ENCODE measurements at places on chromosomes 11 and 22.

DNA sequence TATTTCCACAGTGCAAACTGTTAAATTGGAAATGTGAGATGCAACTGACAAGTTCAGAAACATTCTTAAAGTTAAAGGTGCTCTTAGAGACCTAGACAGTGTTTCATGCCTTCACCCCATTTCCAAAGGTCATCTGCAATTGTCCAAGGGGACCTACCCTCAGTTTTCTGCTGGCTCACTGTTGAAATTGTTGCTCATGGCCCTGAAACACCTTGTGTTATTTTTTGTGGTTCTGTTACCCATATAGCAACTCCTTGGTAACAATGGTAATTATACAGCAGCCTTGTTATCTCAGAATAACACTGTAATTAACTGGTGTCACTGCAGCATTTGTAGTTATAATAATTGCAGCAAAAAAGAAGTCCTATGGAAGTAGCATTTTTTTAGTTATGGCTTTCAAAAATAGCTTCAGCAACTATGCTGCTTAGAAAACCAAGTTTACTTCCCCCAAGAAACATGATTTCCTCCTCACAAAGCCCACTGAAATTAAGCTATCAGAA lies 49.2 kb upstream of the CCDC34 start:
- no peak for DNase-seq

DNA sequence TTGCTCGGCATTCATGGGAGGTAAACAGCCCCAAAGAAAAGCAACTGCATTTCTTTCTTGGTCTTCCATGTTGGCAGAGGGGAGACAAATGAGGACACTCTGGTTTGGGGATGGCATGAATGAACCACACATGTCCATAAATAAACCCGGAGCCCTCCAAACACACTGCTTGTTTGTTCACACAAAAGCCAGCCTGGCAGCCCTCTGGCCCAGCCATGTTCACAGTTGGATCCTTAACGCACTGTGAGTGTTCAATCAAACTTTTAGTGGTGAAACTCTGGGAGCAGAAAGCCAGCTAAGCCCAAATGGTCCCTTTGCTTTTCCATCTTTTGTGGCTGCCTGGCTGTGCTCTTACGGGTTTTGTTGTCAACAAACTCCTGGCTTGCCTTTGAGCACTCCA lies 336.8 kb downstream of the CADM1 start:
- peak; percentile 71 for DNase-seq

DNA sequence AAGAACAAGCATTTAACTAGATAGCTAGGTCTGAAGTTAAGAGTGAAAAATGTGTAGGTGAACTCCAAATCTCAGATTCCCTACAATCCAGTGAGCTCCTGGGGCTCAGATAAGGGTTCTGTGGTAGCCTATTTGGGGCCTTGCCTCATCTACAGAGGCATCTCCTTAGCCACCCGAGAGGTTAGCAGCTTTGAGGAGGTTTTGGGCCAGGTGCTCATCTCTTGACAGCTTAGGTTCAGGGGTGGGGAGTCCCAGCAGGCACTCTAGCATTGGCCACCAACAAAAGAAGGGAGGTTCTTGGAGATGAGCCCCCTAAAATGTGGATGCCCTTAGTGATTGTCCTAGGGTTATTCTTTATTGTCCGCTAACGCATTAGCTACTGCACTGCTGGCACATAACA lies 184.4 kb upstream of the B3GAT1 start:
- no peak for DNase-seq

- DNase-seq, result no peak
Measured at GRCh38 chr11:18707811-18708340, 9.3 kb downstream of the TMEM86A start.

- no peak for DNase-seq
Measured at GRCh38 chr11:132528181-132528580, 1004.1 kb downstream of the OPCML start.

DNA sequence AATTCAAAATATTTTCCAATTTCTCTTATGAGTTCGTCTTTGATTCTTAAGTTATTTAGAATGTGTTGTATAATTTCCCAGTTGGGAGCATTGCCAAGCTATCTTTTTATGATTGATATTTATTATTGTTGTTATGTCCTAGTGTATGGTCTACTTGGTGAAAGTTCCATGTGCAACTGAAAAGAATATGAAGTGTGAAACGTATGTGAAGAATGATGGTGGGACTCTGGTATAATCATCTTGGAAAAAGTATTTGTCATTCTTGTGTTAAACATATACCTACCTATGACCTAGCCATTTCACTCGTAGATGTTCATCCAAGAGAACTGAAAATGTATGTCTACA lies 12.0 kb upstream of the GNB1L start:
- DNase-seq, result no peak

- no peak for DNase-seq
Measured at GRCh38 chr11:108601150-108601549, 7.6 kb upstream of the EXPH5 start.

- peak; percentile 1 for DNase-seq
Measured at GRCh38 chr11:122441666-122442035, 213.9 kb upstream of the UBASH3B start.

DNA sequence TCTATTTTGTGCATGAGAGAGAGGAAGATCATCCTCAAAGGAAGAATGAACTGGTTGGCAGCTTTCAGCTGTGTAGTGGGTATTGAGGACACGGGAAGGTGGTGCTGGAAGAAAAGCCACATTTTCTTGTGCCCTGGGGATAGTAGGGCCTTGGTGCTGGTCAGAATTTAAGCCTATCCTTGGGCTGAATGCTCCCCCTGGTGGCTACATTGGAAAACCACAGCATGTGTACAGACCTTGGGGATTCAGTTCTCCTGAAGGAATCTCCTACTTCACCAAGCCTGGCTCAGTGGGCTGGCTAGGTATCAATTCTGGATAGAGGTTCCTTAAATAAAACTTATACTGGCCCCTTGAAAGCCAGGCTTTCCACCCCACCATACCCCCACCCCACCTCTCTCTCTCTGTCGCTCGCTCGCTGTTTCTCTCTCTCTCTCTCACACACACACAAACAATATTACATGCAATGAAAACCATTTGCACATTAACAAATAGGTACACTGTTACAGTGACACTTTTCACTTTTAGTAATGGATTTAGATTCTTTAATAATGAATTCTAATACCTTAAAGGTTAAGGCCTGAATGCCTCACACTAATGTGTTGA lies 2.8 kb upstream of the OR51M1 start:
- peak; percentile 72 for DNase-seq

DNA sequence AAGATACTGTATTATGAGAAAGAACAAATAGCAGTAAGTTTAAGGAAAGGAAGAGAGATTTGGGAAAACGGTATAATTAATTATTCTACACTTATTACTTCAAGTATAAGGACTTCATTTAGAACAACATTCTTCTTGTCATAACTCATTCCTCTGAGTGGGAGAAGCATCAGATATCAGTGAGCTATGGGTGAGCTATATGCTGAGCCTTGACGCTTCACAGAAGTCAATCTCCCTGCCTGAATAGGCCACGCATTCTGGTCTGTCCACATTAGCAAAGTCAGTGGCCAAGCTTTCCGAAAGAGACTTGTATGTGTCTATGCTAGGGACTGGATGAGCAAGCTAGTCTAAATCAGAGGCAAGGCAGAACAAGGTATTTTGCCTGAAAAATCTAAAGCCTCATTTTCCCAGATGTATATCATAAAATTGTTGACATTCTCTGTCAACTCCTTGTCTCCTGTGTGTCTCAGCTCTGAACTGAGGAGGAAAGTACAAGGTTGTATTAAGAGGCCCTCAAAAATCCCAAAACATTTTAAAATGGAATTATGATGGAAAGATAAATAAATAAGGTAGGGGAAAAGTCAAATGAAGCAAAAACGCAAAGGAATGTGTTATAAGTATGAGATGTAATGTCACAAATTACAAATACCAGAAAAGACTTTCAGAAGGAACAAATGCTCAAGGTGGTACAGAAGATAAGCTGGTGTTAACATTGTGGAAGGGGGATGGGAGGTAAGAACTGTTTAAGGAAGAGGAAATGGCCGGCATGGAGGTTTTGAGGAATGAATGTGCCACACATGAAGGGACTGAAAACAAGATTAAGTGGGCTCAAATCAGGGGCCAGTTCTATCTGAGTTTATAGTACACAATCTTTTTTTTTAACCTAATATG lies 1.4 kb downstream of the OR52N2 start:
- no peak for DNase-seq

GRCh38 chr11:69634590-69634989 lies 6.4 kb upstream of the CCND1 start:
- DNase-seq, result no peak

GRCh38 chr11:62435846-62436660 lies 17.2 kb downstream of the SCGB1A1 start:
- no peak for DNase-seq

- no peak for DNase-seq
Measured at GRCh38 chr11:28858076-28858475, 749.9 kb downstream of the METTL15 start.

- no peak for DNase-seq
Measured at GRCh38 chr11:69674267-69674885, 777 bp downstream of the LTO1 start.

Measured in myocyte (in vitro differentiated cells).